ENCODE measurements at places on chromosomes 2 and 18. TPM values are rescaled to one million over a fixed set of nuclear protein-coding genes. Genes with fewer than 3 reads are reported as not detected.

GRCh38 chr2:199977984-199978415 lies 22.6 kb downstream of the MAIP1 start:
- DNase-seq, result no peak

- no peak for DNase-seq
Observed at GRCh38 chr2:175317751-175318150, 136.2 kb upstream of the ATP5MC3 start.

DNA sequence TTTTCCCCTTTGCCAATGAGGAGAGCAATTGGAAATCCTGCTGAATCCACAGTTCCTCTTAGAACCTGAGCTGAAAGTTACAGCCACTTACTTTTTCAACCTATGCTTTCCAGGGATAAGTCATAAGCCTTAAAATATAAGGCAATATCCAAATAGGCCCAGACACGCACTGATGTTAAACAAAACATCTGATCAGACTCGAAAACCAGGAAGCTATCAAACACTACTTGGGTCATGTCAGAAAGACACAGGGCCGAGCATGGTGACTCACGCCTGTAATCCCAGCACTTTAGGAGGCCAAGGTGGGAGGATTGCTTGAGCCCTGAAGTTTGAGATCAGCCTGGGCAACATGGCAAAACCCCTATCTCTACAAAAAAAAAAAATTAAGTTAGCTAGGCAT lies 192.1 kb downstream of the SP3 start:
- DNase-seq, result no peak

- DNase-seq, result no peak
Observed at GRCh38 chr18:31064130-31064529, 21.6 kb upstream of the DSC3 start.

DNA sequence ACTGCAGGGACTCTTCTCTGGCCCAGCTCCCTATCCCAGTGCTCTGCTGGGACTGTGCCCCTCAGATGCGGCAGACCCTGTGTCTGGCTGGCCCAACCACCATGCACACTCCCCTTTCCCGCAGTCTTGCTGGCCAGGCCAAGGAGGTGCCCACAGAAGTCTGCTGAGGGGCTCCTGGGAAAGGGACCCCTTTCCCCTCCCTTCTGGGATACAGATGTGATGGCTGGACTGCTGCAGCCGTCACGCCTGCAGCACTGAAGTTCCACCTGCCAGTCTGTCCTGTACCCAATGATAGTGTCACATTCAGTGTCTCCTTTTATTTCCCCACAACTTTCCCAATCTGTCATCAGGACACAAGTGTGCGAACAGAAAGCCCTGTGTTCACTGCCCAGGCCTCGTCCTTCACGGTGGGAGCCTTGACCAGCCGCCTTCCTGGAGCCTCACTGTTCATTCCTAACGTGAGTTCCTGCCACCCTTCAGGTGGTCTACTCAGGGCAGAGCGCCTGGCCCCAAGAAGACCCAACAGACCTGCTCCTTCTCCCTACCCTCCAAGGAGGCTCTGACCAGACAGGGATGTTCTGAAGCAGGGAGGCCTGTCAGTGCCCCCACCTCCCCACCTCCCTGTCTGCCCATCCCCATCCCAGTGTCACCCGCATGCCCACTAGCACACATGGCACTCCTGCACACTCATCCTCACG lies 47.1 kb downstream of the ANKMY1 start:
- DNase-seq, result no peak

MYOM1 gene
- 5.5 TPM for total RNA-seq

PAPOLG gene
- total RNA-seq, result 37.7 TPM

GRCh38 chr2:224434618-224435017 lies 32.7 kb upstream of the FAM124B start:
- no peak for DNase-seq

REG3G gene
- total RNA-seq, result not detected

- DNase-seq, result no peak
Observed at GRCh38 chr2:127205218-127206125, 14.6 kb downstream of the CYP27C1 start.

DNA sequence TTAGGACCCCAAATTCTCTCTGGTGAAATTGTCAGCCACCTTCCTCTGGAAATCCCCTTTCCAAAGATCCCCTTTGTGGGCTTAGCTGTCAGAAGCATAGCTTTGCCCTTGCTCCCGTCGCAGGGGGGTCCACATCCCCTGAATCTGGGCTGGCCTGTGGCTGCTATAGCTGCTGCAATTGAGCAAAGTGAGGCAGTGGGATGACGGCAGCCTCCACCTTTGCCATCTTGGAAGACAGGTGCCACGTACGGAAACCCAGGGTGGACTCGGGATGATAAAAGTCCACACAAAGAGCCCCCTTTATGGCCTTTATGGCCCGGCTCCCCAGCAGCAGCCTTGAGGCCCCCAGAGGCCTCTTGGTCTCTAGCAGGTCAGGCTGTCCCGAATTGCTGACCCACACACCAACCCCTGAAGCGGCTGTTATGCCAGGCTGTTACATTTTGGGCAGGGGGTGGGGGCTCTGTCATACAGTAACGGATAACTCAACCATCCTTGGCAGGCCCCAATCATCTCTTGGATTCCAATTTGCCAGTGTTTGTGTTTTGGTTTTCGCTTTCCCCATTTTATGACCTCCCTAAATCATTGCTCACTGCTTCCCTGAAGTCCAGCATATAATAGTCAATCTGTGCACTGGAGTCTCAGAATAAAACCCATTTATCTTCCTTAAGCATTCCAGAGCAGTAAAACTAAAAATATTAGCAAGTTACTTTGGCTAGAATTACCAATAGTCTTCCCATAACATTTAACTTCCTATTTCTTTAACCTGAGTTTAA lies 33.2 kb upstream of the ID2 start:
- no peak for DNase-seq

DNA sequence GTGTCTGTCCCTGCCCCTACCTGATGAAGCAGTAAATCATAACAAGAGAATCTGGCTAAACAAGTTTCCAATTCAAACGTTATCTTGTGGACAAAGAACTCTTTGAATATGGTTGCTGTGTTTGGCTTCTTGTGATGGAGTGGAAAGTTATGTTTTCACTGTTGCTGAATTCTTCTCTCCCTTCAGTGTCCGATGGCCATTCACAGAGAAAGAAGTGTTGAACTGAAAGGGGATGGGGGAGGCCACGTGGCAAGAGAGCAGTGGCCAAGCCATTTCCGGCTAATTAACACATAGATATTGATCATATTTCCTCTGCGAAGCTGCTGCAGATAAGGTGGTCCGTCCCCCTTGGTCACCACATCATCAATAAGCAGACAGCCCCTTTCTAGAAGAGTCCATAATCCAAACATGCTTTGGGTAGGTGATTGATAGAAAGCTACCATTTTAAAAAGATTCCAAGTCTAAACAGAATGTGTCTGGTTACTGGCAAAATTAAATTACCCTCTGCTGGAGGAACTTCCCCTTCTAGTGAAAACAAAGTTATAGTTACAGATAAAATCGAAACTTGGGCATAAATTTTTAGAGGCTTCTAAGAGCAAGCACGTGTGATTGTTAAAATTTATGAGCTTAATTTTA lies 36.9 kb upstream of the FZD7 start:
- DNase-seq, result no peak

GRCh38 chr18:69898241-69898861 lies 49.3 kb downstream of the CD226 start:
- no peak for DNase-seq

GRCh38 chr18:52237551-52237950 lies 102.4 kb upstream of the DCC start:
- no peak for DNase-seq

Data from naive thymus-derived CD8-positive, alpha-beta T cell (primary cell).